ENCODE measurements at places on chromosomes 5 and 9.

- DNase-seq = no peak
Measured at GRCh38 chr5:15117688-15118087, 246.1 kb upstream of the ANKH start.

DNA sequence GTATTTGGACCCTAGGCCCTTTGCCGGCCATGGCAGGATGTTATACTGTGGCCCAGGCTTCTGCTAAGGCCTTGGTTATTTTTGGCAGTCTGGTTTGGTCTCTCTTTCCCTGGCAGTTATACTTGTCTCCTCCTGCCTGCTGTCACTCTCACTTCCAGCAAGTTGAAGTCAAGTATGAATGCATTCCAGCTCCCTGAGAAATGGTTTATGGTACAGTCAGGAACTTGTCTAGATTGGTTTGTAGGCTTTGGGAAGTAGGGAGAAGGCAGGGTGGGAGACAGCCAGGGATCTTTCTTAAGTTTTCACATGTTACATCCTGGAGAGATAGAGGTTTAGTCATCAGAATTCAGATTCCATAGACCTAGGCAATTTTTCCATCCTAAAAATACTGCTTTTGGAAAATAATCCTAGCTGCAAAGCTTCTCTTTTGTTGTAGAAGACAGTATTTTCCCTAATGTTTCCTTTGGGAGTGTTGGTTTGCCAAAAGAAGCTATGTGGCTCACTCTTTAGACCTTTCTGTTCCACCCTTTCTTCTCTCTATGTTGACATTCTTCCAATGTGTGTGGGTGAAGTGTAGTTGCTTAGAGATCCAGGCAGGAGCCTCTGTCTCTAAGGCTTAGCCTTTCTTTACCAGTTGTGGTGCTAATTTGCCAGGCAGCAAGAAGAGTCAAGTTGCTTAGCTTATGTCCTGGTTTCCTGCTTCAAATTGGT lies 2.5 kb upstream of the KDM3B start:
- no peak for DNase-seq

- no peak for DNase-seq
Measured at GRCh38 chr5:178602752-178603151, 12.6 kb upstream of the COL23A1 start.

DNA sequence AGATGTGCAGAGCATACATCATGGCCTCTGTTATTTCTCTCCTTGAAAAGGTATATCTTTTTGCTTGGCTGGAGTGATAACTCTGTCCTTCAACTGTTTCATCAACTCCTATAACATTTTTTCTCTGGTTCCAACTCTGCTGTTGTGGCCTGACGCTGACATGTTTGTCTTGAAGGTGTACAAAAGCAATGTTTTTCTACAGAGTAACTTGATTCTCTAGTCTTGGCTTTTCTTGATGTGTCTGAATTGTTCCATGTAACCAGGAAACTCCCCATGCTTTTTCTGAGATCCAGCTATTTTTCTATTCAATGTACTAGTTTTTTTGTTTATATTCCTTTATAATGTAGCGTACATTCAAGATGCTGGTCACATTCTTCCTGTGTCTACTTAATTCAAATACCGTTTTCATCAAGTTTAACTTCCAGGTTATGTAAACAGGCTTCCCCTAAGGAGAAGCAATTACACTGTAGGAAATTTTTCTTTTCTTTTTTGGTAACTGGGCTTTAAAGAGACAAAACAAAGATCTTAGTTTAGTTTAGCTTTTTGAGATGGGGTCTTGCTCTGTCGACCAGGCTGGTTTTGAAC lies 6.7 kb upstream of the CPLANE1 start:
- DNase-seq = no peak

GRCh38 chr5:56069652-56070226 lies 75.0 kb upstream of the IL6ST start:
- no peak for DNase-seq

DNA sequence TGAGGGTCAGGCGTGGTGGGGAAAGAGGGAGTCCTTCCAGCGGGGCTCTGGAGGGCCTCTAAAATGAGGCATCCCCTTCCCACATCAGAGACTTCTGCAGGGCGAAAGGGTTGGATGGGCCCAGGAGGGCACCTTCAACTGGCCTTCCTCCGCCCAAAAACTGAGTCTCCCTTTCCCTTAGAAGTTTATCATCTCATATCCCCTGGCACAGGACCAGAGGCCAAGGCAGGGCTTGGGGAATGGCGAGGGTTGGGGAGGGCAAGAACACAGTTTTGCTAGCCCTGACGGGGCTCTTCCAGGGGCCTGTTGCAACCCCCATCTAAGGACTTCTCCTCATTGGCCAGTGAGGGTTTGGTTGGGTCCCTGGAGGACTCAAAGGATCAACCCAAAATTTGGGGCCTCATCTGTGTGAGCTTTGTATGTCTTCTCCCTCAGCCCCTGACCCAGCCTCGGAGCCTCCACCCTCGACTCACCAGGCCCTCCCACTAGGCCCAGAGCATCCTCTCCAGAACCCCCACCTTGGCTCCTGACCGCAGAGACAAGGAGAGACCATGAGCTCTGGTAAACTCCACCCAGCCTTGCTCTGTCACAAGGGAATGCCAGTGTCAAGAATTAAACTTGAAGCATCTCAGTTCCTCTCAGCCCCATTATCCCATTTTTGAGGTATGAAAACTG lies 24.1 kb downstream of the AQP7 start:
- no peak for DNase-seq
